ENCODE measurements at places on chromosomes 5 and 9. TPM values are rescaled to one million over a fixed set of nuclear protein-coding genes. Genes with fewer than 3 reads are reported as not detected.

The LEAP2 gene
- under 0.01 TPM for total RNA-seq

The IFNA2 gene
- not detected for total RNA-seq

The SH3PXD2B gene
- total RNA-seq: 58.3 TPM

GRCh38 chr9:27210588-27210987 is 86.4 kb downstream of the EQTN start:
- no peak for DNase-seq

GRCh38 chr5:2153802-2154201 is 271.1 kb upstream of the IRX4 start:
- DNase-seq: no peak

Data from osteoblast (primary cell).